ENCODE measurements at places on chromosomes 7 and 10.

DNA sequence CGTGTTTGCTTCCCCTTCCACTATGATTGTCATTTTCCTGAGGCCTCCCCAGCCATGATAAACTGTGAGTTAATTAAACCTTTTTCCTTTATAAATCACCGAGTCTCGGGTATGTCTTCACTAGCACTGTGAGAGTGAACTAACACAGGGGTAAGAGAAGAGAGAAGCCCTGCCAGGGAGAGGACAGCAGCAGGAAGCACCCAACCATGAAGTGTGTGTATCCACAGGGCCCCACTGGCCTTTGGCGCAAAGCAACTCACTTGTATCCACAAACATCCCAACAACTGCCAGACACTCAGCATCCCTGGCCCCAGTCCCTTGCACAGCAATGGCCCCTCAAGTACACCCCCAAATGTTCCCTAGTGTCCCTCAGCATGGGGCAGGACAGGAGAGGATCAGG lies 115.1 kb downstream of the MAD1L1 start:
- no peak for DNase-seq

DNA sequence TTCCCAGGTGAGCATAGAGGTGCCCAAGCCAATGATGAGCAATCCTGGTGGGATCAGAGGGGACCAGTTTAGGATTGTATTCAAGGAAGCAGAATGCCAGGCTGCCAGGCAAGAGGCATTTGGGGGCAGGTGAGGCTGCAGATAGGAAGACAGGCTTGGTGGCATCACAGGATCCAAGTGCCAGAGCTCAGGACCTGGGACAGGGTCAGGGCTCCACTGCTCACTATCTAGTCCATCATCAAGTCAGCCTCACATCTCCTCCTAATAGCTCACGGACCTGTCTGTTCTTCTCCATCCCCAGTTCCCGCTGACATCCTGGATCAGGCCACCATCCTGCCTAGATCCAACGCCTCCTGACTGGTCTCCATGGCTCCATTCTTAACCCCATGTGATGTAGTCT lies 47.6 kb downstream of the CYP26A1 start:
- DNase-seq: no peak

- DNase-seq: no peak
Observed at GRCh38 chr7:93231259-93231658, 907 bp upstream of the VPS50 start.

DNA sequence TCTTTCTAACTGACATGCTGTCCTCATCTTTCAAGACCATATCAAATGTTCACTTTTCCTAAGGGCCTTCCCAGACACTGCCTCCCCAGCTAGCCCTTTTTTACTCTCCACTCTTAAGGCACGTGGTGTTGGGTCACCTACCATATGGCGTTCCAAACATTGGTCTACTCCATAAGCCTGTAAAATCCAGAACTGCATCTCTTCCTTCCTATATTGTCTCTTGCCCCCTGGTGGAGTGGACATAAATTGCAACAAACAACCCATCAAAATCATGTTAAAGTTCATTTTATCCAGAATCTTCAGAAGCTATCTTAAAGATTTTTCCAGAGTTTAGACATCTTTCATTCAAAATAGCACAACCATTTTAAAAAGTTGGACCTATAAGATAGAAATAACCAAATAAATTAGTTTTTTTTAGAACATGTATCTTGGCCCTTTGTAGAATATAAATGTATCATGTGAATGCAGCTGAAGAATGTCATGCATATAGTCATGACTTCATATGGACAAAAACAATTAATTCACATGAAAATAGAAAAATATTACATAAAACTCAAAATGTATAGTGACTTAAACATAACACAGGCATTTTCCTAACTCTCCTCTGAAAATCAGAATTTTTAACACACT lies 180.6 kb upstream of the CHRM2 start:
- DNase-seq: peak; percentile 19

DNA sequence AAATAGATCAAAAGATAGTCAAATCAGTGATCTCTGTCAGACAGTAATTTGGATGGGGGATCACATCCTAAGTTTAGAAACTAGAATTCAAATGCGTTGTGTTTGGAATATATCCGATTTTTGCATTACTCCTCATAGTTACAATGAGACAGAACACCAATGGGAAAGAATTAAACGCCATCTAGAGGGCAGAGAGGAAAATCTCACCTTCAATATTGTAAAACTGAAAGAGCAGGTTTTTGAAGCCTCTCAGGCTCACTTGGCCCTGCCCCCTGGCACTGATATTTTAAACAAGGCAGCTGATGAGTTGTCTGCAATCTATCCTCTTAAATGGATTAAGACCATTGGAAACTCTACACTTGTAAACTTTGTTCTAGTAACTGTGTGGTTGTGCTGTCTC lies 17.7 kb downstream of the FRG2B start:
- peak; percentile 21 for DNase-seq

GRCh38 chr7:20730611-20731010 lies 56.1 kb downstream of the SP8 start:
- no peak for DNase-seq

GRCh38 chr7:43612599-43613589 lies 30.0 kb downstream of the STK17A start:
- peak; percentile 70 for DNase-seq

DNA sequence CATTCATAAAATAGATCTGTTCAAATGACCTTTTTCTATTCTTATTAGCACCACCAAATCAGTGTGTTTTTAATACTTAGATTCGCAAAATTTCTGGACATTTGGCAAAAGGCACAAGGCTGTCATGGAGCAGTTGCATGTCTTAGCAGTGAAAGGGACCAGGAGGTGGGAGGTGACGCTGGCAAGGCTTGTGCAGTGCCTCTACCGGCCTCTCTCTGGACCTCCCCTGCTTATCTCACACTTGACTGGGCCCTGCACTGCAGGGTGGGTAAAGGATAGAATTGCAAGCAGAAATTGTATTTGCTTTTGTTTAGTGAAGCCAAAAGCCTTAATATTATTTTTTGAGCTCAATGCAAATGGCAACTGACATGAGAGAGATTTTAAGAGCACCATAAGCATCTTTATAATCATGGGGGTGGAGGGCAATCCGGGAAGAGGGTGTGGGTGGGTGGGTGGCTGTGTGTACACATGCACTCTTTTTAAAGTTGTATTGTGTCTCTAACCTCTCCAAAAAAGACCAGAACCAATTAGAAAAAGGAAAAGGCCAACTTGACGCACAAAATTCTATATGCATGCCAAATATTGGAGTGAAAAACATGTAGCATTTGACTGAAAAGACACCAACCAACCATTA lies 106.3 kb downstream of the WNT2 start:
- DNase-seq: no peak

DNA sequence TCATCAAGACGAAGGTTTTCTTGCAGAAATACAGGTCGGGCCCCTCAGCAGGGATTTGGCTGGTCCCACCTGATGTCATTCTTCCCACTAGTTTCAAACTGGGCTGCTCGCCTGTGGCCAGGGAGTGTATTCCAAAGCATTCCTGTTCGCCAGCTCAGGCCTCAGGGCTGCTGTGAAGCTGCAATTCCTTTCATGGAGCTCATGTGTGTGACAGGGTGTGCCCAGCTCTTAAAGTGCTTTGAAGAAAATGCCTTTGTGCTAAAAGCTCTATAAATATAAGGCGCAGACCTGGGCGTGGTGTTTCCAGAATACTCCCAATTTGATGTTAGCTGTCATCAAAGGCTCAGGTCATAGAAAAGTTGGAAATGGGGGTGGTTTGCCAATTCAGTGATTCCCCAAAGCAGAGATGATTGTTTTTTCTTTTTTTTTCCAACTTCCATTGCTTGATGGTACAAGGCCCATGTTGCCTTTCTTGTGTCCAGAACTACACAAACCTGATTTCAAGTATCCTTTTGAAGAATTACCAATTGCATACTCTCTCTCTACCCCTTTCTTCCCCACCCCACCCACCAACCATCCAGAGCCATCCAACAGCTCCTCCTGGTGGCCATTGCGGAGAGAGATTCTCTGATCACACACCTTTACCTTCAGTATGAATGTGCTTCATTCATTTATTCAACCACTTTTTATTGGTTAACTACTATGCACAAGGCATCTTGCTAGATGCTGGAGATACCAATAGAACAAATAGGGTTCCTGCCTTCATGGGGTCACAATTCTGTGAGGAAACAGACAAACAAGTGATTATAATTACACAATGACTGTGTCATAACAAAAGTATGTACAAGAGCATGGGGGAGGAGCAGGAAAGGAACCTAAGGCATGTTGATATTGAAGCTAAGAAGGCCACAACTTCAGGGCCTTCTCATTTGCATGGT lies 297.3 kb upstream of the LYZL1 start:
- peak; percentile 88 for DNase-seq

- no peak for DNase-seq
Observed at GRCh38 chr10:49633327-49634068, 19.7 kb downstream of the CHAT start.

GRCh38 chr7:142566271-142566670 lies 183.0 kb upstream of the PRSS1 start:
- no peak for DNase-seq

GRCh38 chr7:12074889-12075288 lies 136.2 kb upstream of the TMEM106B start:
- DNase-seq: no peak

DNA sequence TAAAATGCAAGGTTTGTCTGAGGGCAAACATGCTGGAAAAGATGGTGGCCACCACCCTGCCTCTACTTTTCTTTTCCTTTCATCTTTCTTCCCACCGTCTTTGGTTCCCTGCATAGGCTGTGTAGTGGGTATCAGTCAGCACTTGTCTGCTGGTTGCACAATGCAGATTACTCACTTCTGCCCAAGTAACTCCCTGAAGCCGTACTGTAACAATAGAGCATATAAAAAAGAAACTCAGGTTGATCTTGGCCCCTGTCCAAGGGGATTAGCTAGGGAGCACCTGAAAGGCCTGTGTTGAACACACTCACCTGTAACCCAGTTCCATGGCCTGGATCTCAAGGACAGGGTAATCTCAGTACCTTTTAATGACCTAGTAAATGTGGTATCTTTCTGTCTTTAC lies 533.0 kb upstream of the GALNT17 start:
- DNase-seq: no peak

DNA sequence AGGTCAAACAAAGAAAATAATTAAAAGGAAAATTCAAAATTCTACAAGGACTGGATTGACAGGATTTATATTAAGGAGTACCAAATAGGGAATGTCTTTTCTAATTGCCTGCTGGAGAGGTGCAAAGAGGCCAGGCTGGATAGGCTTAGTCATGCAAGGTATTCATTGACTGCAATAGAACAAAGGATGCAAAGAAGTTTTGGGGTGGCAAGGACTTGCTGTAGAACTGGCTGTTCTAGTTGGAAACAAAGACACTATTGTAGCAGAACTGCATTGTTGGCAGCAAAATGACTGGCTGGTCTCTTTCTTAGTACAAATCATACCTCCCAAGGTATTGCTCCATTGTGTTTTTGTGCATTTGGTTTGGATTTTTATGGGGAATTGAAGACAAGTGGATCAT lies 10.1 kb downstream of the ITGB8 start:
- DNase-seq: no peak

DNA sequence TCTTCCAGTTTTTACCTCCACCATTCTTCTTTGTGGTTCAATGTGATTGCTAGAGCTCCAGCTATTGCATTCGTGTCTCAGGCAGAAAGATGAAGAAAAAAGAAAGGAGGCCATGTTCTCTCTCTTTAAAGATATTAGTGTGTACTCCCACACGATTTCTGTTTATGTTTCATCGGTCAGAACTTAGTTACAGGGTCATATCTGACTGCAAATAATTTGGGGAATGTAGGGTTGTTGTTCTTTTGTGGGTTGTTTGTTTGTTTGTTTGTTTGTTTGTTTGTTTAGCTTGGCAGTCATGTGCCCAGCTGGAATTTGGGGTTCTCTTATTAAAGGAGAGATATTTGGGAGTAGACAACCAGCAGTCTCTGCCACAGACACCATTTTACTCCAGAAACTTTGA lies 53.6 kb upstream of the PIK3CG start:
- DNase-seq: no peak
